ENCODE measurements at places on chromosomes 2 and 18.
A peak's percentile ranks its signal among the peaks of the same experiment; 100 is the strongest.

DNA sequence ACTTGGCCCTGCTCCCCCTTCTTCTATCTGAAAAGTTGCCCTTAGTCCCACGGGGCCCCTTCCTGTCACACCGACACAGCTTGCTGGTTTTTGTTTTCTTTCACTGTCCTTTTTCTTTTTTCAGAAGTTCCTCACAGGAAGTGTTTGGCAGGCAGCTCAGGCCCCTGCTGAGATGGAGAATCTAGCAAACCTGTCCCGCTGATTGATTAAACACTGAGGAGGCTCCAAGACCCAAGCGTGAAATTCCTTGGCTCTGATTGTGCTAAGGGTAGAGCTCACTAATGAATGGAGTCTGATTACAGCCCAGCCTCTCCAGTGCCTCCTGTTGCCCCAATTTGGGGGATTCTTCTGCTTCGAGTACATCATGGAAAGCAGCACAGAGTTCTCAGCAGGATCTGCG, 365.9 kb upstream of the MEX3C start:
- no peak for DNase-seq

DNA sequence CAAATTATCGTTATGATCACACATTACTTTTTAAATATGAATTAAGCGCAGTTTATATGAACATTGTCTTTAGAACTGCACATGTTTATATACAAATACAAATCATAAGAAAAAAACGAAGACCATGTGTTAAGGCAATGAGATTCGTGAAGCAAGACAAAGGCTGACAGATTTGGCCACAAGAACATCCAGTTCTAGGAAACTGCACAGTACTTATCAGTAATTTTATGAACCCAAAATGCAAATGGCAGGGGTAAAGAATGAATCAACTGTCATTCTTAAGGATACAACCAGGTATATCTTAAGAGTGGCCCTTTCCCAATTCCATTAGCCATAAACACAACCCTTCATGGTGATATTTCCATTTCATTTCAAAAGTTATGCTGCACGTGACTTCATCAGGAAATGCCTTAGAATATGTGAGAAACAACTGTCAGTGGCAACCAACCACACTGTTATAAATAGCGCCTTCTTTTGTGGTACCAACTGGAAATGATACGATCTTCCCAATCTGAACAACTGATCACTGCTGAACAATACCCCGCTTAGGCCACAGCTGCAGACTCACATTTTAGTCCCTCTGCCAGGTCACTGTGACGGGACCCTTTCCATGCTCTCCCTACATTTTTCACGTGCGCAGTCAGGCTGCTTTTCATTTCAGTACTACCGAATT, 144.9 kb downstream of the L3MBTL4 start:
- no peak for DNase-seq

DNA sequence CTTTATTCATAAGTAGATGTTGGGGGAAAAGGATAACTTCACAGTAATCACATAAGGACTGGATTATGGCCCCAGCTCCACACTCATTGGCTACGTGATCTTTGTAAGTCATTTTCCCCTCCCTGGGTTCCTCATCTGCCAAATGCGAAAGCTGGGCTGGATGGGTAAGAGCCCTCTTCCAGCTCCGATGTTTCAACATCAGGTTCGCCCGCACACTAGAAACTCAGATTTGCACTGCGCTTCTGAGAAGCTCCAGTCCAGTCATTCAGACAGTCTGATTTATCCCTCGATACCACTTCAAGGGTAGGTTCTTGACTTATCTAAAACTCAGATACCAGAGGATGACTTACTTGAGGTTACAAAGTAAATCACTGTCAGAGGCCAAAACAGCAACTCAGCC, 31.0 kb upstream of the RMDN2 start:
- DNase-seq: no peak

GRCh38 chr18:79493801-79494211, 98.1 kb downstream of the NFATC1 start:
- peak; percentile 75 for DNase-seq

GRCh38 chr2:16246911-16247310, 306.6 kb downstream of the MYCN start:
- DNase-seq: no peak
